ENCODE measurements at places on chromosomes 4 and X. TPM values are rescaled to one million over a fixed set of nuclear protein-coding genes. Genes with fewer than 3 reads are reported as not detected.

The CCDC110 gene
- 0.45 TPM for polyA plus RNA-seq

The KIAA1210 gene
- not detected for polyA plus RNA-seq

The ELF4 gene
- 1.3 TPM for polyA plus RNA-seq

The SH2D1A gene
- polyA plus RNA-seq, result 0.56 TPM

The MAB21L2 gene
- polyA plus RNA-seq, result 0.85 TPM

GRCh38 chrX:20101934-20102581, 14.6 kb downstream of the MAP7D2 start:
- no peaks in the 10 kb centered on the region for H3K36me3 ChIP-seq
- H3K4me1 ChIP-seq, result no peaks in the 10 kb centered on the region
- no peak for DNase-seq
- H3K4me3 ChIP-seq, result no peak overlapping the region

DNA sequence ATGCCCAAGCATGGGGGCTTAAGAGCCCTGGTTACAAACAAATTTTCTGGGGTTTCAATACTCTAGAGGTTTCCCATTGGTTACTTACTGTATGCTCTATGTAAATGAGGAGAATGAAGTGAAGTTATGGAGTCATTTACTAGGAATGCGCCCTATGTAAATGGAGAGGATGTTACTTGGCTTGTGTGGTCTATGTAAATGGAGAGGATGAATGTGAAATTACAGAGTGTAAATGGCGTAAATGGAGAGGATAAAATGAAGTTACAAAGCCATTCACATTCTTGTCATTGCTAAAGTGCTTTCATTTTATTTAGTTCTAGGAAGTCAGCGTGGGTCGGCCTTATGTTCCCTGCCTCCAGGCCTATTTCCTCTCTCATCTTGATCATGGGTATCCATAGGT, 810.5 kb upstream of the ADGRL3 start:
- no peaks in the 10 kb centered on the region for H3K36me3 ChIP-seq
- no peak overlapping the region for H3K4me3 ChIP-seq
- no peak for DNase-seq

DNA sequence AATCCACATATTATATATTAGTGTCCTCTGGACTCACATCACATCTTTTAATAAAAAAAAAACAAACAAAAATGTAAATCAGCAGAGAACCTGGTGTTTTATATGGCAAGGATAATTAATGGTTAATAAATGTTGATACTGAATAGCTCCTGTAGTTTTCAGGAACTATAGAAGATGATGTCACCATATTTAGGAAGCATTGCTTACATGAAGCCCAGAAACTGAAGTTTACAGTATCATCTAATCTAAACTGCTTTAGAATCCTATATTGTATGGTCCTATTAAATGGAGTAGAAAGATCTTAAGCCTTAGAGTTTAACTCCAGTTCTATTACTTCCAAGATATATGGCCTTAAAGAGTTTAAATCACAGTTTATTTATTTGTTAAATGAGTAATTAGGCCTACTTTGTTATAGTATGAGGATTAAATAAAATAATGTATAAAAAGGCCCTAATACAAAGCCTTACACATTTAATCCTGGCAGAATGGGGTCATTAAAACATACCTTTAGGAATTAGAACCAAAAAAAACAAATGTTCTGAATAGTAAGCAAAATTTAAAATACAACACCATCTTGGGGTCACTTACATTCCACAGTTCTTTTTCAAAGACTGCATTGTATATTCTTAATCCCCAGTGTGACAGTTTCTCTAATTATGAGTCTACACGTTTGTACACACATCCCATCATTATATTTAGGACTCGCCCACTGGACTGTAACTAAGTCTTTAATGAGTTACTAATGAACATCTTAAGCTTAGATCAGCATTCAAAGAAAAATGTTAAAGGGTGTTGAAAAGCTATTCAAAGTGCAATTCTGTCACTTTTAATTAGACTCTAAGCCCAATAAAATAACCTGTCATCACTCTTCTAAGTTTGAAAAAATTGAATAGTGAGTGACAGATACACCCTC, 305.9 kb downstream of the ADGRL3 start:
- H3K4me3 ChIP-seq, result no peak overlapping the region
- H3K36me3 ChIP-seq, result no peaks in the 10 kb centered on the region
- H3K4me1 ChIP-seq, result no peaks in the 10 kb centered on the region
- no peaks in the 10 kb centered on the region for H3K27me3 ChIP-seq

DNA sequence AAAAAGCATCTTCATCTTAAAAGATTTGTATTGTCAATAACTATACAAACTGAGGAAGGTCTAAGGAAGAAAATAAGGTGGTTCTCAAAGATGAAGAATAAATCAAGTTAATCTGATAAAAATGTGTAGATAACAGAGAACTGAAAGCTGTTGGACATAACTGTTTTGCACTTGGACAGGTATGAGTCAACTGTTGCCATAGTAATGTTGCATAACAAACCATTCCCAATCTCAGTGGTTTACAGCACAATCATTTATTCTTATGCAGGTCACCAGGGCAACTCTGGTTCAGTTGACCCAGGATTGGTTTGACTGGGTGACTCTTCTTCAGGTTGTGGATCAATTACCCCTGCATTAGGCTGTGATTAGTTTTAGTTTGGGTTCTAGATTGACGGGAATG, 2197.7 kb downstream of the ARAP2 start:
- no peak overlapping the region for H3K27ac ChIP-seq
- H3K4me3 ChIP-seq, result no peak overlapping the region
- no peak for DNase-seq
- no peaks in the 10 kb centered on the region for H3K4me1 ChIP-seq
- H3K27me3 ChIP-seq, result no peaks in the 10 kb centered on the region
- no peaks in the 10 kb centered on the region for H3K36me3 ChIP-seq

DNA sequence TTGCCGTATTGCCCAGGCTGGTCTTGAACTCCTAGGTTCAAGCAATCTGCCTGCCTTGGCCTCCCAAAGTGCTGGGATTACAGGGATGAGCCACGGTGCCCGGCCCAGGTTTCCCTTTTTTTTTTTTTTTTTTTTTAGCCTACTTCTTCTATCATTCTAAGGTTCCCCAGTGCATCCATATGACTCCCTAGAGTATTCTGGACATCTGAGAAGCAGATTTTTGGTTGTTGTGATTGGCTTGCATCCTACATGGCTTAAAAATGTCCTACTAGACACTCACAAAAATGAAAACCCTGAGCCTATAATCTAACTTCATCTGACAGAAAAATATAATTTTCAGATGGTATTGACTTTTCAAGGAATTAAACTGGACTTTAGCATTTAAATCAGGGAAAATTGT, 41.7 kb downstream of the SMIM14 start:
- H3K4me1 ChIP-seq, result no peaks in the 10 kb centered on the region
- no peak overlapping the region for H3K4me3 ChIP-seq
- no peak for DNase-seq

GRCh38 chrX:386768-387575, at the start of gene PPP2R3B:
TSS of gene PPP2R3B (minus strand) at chrX:386907. CDS start at chrX:386691, 216 bp downstream.
- H3K36me3 ChIP-seq, result no peaks in the 10 kb centered on the region
- H3K4me3 ChIP-seq, result peak within 1 kb of the TSS; percentile 63
- H3K27ac ChIP-seq, result peak within 1 kb of the TSS; percentile 100
- H3K27me3 ChIP-seq, result no peaks in the 10 kb centered on the region
- peaks cover 4% of the 10 kb centered on the region for H3K4me1 ChIP-seq

DNA sequence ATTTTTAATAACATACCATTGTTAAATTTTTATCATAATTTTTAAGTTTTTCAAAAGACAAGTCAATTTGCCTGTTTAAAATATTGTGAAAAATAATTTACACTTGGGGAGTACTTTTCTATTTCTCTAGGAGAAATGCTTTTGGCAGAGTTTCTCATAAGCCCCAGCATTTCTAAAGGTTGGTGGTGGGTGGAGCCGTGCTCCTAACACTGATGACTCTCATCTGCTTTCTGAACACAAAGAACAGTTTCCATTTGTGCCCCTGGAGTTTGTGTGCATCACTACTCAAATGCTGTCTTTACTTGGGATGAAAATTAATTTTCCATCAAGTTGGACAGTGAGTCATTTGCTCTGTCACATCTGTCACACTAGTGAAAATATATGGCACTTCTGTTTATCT, 57.6 kb downstream of the TNIP2 start:
- no peak overlapping the region for H3K27ac ChIP-seq
- peaks cover 6% of the 10 kb centered on the region for H3K4me1 ChIP-seq
- H3K36me3 ChIP-seq, result peaks cover 36% of the 10 kb centered on the region
- no peak overlapping the region for H3K4me3 ChIP-seq

GRCh38 chrX:16445166-16445752, 204.7 kb upstream of the S100G start:
- DNase-seq, result no peak
- H3K4me3 ChIP-seq, result no peak overlapping the region
- no peak overlapping the region for H3K27ac ChIP-seq
- H3K36me3 ChIP-seq, result no peaks in the 10 kb centered on the region
- H3K27me3 ChIP-seq, result no peaks in the 10 kb centered on the region

- H3K4me3 ChIP-seq, result no peak overlapping the region
- H3K27me3 ChIP-seq, result no peaks in the 10 kb centered on the region
- no peaks in the 10 kb centered on the region for H3K36me3 ChIP-seq
- no peak for DNase-seq
- H3K4me1 ChIP-seq, result no peaks in the 10 kb centered on the region
These were observed 11.9 kb downstream of the EDNRA start for GRCh38 chr4:147492761-147493160.

GRCh38 chrX:17591741-17592110, 145.6 kb upstream of the SCML1 start:
- H3K27ac ChIP-seq, result no peak overlapping the region
- no peaks in the 10 kb centered on the region for H3K4me1 ChIP-seq
- no peaks in the 10 kb centered on the region for H3K36me3 ChIP-seq
- no peaks in the 10 kb centered on the region for H3K27me3 ChIP-seq

DNA sequence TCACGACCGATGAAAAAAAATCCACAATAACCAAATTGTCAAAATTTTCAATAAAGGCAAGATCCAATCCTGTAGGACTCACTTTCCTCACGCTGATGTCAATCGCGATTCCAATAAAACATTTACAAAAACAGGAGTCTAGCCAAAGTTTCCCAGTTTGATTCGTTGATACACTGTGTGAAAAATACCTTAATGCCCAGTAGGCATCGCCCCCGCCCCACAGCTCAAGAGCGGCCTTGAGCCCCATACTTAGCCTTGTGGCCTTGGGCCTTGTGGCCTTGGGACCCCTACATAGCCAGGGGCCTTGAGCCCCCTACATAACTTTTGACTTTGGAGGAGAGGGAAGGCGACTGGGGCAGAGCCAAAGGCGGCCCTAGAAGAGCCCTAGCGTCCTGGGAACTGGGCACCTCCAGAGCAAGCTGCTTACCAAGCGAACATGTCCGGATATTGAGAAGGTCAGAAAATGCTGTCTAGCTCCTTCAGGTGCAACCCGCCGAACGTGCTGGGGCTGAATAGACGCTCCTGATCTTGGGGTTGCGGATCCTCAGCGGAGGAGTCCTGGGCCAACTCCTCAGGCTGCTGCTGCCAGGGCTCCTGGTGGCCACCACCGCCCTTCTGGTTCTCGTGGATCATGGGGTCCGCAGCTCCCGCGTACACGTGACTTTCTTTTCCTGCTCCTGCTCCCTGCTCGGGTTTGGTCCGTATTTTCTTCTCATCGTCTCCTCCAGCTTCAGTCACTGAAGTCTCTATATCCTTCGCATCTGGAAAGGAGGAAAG, 62.9 kb downstream of the RHOXF2B start:
- no peak for DNase-seq
- no peak overlapping the region for H3K4me3 ChIP-seq
- H3K4me1 ChIP-seq, result peaks cover 3% of the 10 kb centered on the region
- no peaks in the 10 kb centered on the region for H3K36me3 ChIP-seq
- no peak overlapping the region for H3K27ac ChIP-seq

- DNase-seq, result peak; percentile 63
- peak overlapping the region; percentile 93 for H3K27ac ChIP-seq
- H3K27me3 ChIP-seq, result no peaks in the 10 kb centered on the region
- peak overlapping the region; percentile 98 for H3K4me3 ChIP-seq
- peaks cover 3% of the 10 kb centered on the region for H3K36me3 ChIP-seq
These were observed 760 bp downstream of the TMEM165 start for GRCh38 chr4:55396308-55397125.

DNA sequence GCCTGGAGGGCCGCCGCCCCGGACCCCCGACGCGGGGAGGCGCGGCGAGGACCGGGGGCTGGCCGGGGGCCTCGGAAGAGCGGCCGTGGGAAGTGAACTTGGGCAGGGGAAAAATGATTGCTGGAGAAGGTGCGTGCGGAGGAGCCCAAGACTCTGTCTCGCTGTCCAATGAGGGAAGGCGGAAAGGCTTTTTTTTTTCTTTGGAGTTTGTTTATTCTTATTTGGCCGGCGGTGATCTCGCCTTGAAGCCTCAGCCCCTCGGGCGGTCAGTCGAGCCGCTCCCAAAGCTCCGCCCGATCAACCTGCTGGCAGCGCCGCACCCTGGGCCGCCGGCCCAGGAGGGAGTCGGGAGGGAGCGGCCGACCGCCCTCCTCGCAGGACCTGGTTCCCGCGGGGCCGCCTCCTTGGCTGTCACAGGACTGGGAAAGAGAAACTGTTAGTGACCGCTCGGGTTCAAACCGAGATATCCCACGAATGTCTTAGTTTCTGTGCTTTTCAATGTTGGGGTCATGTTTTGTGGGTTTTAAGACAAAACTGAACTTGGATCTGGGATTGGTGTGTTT, 2.5 kb downstream of the CPEB2 start:
- H3K4me3 ChIP-seq, result peak overlapping the region; percentile 94
- H3K36me3 ChIP-seq, result peaks cover 11% of the 10 kb centered on the region
- H3K4me1 ChIP-seq, result peaks cover 5% of the 10 kb centered on the region
- peak overlapping the region; percentile 95 for H3K27ac ChIP-seq
- no peaks in the 10 kb centered on the region for H3K27me3 ChIP-seq

Measured in liver (tissue), 10 donors.